CD4-positive, alpha-beta T cell treated with Interleukin-15 for 1 hour (primary cell): ENCODE measurements at places on chromosomes 16 and 17.

DNA sequence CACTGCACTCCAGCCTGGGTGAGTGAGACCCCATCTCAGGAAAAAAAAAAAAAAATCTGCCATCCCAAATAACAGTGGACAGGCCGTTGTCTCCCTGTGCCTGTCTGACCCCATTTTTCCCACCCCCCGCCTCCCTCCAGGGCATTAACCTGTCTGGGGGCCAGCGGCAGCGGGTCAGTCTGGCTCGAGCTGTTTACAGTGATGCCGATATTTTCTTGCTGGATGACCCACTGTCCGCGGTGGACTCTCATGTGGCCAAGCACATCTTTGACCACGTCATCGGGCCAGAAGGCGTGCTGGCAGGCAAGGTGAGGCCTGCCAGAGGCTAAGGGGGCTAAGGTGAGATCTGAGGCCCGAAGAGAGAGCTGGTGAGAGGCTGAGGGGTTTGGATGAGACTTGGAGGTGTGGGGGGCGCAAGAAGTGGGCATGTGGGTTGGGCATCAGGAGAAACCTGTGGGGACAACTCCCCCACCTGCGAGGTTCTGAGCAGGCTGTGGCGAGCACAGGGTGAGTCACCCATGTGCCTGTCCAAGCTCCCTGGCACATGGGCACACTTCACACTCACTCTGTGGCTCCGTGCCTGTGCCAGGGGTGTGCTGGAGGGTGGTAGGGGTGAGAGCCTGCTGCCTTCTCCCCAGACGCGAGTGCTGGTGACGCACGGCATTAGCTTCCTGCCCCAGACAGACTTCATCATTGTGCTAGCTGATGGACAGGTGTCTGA, 34.7 kb downstream of the ANKRD40 start:
- no peak for DNase-seq

DNA sequence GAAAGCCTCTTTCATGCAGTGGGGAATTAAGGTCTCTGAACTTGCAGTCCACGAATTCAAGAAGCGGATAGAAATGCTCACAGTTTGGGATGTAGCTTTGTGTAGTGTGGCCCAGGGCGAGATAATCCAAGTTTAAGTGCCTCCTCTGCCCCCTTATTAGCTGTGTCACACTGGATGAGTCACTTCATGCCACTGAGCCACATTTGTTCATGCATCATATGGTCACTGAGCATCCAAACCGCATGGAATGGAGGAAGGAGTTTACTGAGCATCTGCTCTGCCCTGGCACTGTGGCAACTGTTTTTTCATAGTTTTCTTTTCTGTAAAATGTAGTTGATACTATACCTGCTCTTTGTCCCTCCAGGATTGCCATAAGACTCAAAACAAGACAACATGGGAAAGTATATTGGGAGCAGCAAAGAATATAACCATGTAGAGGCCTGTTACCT, 15.1 kb upstream of the DHX8 start:
- no peak for DNase-seq

DNA sequence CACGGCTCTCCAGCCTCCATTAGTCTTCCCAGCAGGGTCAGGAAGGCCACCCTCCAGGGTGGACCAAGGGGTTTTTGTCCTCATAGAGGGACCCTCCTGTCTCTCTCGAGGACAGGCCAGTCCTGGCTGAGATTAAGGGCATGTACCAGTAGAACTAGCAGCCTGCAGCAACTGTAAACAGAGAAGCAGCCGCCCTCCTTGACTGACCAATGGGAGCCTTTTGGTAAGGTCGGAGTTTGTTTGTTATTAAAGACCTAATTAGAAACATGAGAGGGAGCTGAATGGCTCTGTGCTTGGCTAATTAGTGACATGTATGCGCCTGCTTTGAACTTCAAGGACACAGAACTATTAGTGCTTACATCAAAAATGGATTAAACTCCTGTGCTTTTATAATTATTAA, 80.0 kb downstream of the CCDC182 start:
- DNase-seq, result no peak

DNA sequence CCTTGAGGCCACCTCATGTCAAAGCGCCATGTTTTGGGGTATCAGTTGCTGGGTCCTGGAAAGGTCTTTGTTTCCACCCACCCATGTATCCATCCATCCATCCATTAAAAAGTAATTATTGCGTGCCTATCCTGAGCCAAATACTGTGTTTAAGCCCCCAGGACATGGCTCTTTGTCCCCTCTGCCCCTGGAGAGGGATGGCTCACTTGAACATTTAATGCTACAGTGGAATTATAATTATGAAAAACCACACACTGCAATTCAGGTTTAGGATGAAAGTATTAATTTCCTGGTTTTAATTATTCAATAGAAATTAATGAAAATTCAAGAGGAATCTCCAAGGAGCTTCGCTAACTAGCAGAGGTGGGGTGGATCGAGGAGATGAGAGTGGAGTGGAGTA, 97.8 kb downstream of the MGAT5B start:
- no peak for DNase-seq

GRCh38 chr17:28648698-28649097, 3.7 kb upstream of the BLTP2 start:
- DNase-seq, result no peak

GRCh38 chr16:14329727-14330350, 258.7 kb downstream of the MRTFB start:
- no peak for DNase-seq

GRCh38 chr17:82384051-82384729, 12.6 kb downstream of the UTS2R start:
- no peak for DNase-seq

GRCh38 chr16:660459-661183, 7.3 kb upstream of the RHOT2 start:
- peak; percentile 77 for DNase-seq

DNA sequence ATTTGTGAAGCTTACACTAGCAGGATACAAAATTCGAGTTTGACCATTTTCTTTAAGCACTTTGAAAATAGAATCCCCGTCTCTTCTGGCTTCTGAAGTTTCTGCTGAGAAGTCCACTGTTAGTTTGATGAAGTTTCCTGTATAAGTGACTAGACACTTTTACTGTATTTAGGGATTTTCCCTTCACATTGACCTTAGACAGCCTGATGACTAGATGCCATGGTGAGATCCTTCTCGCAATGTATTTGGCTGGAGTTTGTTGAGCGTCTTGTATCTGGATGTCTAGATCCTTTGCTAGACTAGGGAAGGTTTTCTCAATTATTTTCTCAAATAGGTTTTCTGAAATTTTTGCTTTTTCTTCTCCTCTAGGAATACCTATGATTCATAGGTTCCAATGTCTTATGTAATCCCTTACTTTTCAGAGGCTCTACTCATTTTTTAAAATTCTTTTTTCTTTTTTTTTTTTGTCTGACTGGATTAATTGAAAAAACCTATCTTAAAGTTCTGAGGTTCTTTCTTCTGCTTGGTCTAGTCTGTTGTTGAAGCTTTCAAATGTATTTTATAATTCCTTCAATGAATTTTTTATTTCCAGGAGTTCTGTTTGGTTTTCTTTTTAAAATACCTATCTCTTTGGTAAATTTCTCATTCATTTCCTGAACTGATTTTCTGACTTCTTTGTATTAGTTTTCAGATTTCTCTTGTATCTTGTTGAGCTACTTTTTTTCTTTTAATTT, 63.7 kb upstream of the ABCC11 start:
- DNase-seq, result no peak

- peak; percentile 24 for DNase-seq
Observed at GRCh38 chr16:83802135-83802534, 5.6 kb upstream of the HSBP1 start.

GRCh38 chr17:50770346-50770745, 3.0 kb upstream of the ANKRD40CL start:
- no peak for DNase-seq

DNA sequence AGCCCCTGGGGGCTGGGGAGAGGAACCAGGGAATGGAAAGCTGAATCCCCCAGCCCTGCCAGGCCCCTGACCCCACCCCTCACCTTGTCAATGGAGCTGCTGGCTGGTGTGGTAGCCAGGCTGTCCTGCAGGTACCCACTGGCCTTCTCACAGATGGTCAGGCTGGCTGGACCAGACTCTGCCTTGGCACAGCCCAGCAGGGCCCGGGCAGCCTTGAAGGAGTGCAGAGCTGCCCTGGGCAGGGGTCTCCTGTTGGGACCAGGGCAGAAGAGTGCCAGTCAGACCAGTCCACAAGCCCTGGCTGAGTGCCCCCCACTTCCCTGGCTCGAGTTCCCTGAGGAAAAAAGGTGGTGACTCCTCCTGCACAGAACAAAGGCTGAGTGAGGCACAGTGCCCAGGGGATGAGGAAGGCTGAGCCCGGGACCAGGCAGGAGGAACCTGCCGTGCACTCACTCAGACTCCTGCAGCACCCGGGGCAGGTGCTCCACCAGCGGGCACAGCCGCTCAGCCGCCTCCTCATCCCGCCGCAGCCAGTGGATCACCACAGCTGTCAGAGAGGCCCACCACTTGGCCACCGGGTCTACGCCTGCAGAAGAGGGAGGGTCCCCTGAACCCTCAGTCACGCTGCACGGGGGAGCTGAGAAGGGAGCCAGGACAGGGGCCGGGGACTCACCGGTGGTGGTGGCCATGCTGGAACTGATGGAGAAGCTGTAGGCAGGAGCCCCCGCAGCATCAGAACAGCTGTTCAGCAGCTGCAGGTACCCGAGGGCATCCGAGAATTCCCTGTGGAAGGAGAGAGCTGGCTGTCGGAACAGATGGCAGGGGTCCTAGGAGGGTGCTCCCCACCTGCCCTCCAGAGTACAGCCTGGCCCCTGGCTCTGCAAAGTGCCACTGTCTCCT, 22.4 kb downstream of the SREBF1 start:
- DNase-seq, result no peak

DNA sequence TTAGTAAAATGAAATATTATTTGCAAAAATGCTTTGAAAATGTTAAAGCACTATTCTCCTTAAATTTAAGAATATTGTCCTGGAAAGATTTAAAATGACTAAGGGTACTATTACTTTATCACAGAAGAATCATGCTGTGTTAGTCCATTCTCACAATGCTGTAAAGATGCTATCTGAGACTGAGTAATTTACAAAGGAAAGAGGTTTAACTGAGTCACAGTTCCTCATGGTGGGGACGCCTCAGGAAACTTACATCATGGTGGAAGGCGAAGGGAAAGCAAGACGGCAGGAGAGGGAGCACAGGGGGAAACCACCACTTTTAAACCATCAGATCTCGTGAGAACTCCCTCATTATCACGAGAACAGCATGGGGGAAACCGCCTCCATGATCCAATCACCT, 245.6 kb downstream of the IRX3 start:
- no peak for DNase-seq

DNA sequence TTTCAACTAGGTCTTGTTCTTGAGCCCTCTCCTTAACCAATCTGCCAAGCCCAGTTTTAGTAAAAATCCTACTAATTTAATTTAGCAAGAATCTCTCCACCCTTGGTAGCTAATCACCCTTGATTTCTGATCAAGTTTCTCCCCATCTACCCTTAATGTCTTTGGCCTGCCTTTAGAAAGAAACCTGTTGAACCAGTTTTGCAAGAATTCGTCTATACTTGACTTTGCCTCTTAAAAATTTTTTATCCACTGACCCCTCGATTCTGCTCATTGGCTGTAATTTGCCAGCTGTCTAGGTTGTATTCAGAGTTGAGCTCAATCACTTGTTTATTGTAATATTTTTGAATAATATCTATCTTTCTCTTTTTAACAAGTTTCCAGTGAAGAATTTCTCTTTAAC, 1138.5 kb downstream of the CDH11 start:
- no peak for DNase-seq

DNA sequence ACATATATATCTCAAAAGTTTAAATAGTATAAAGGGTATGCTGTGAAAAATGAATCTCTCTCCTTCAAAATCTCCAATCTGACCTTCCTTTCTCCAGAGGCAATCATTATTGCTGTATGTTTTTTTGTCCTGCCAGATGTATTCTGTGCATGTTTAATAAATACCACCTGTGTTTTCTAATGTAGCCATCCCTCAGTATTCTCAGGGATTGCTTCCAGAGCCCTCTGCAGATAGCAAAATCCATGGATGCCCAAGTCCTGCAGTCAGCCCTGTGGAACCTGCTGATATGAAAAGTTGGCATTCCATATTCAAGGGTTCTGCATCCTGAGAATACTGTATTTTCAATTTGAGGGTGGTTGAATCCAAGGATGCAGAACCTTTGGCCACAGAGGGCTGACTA, 42.9 kb downstream of the BPTF start:
- no peak for DNase-seq

GRCh38 chr16:50261160-50261706, 5.1 kb upstream of the ADCY7 start:
- no peak for DNase-seq

DNA sequence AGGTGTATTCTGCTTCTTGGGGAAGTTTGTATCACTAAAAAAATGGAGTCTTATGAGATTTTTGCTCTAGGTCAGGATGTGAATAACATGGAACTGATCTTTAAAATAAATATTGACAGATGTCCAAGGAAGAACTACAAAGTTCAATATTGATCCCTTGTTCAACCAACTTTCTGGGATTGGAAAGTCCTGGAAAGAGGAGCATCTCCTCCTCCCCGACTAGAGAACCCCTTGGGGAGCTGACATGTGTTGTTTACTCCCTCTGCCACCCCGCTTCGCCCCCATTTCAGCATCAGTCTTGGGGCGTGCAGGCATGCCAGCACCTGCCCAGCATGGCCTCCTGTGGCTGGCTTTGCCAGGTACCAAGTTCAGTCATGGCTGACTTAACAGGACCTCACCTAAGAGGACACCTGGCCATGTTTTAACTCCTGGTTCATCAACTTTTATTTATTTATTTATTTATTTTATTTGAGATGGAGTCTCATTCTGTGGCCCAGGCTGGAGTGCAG, 33.8 kb downstream of the PMFBP1 start:
- DNase-seq, result no peak

DNA sequence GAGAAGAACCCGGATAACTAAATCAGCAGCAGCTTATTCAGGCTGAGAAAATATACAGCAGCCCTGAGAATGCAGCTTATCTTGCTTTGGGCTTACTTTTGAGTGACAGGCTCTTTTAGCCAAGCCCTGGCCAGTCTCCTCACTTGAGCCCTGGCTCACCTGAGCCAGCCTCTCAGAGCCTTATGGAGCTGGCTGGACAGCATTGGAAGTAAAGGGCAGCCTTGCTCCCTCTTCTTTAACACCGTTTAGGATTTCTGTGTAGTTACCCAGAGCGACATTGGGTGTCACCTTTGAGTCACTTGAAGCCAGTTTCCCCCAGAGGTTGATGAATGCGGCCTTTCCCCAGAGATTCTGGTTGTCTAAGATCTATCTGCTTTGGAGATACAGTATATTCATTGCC, 7.7 kb upstream of the NPIPB2 start:
- peak; percentile 18 for DNase-seq
